Thoracic aorta (tissue), 2 donors: ENCODE measurements at places on chromosomes 1 and 21. TPM values are rescaled to one million over a fixed set of nuclear protein-coding genes. Genes with fewer than 3 reads are reported as not detected.

DNA sequence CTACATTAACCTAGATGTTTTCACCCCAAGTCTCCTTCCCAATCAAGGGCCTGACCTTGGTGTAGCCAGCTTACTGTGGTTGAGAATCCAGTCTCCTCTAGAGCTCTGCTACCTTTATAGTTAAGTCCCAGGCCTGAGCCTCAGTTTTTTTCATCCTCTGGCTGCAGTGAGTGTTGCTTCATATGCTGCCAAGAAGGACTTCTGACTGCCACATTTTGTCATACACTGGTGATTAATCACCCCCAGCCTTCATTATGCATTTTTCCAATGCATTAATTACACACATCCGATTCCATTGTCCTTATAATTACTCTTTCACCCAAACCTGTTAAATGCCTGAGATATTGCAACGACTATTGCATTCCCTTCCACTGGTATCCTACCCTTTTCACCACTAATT is 66.3 kb upstream of the FGGY start:
- H3K27me3 ChIP-seq, result no peaks in the 10 kb centered on the region
- no peak overlapping the region for H3K4me3 ChIP-seq
- H3K4me1 ChIP-seq, result peaks cover 6% of the 10 kb centered on the region
- H3K36me3 ChIP-seq, result no peaks in the 10 kb centered on the region
- DNase-seq, result no peak

DNA sequence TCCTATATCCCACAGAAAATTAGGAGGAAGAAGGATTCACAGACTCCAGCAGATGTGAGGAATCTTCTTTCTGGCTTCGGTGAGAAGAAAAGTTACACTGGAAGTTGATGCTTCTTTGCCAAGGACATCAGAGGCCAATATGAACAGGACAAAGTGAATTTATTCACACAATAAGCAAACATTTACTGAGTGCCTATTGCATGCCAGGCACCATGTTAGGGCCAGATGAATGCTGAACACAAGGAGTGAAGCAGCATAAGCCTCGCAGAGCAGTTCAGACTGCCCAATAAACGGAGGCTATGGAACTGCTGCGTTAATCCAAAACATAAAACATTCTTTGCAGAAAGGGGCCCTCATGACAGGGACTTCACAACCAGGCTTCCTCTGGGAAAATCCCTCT is 114.6 kb downstream of the LMX1A start:
- H3K36me3 ChIP-seq, result no peaks in the 10 kb centered on the region
- H3K27me3 ChIP-seq, result no peaks in the 10 kb centered on the region
- no peak overlapping the region for H3K27ac ChIP-seq
- no peak for DNase-seq

DNA sequence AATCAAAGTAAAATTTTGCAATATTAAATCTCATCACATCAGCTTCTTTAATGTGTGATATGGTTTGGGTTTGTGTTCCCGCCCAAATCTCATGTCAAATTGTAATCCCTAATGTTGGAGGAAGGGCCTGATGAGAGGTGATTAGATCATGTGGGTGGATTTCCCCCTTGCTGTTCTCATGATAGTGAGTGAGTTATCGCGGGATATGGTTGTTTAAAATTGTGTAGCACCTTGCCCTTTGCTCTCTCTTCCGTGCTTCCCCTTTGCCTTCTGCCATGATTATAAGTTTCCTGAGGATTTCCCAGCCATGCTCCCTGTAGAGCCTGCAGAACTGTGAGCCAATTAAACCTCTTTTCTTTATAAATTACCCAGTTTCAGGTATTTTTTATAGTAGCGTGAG is 131.9 kb downstream of the ZNF326 start:
- H3K36me3 ChIP-seq, result no peaks in the 10 kb centered on the region
- H3K4me3 ChIP-seq, result no peak overlapping the region
- no peak for DNase-seq
- H3K27ac ChIP-seq, result no peak overlapping the region
- H3K27me3 ChIP-seq, result no peaks in the 10 kb centered on the region

- peaks cover 7% of the 10 kb centered on the region for H3K36me3 ChIP-seq
- no peak for DNase-seq
- H3K4me3 ChIP-seq, result no peak overlapping the region
- no peaks in the 10 kb centered on the region for H3K4me1 ChIP-seq
- no peaks in the 10 kb centered on the region for H3K27me3 ChIP-seq
Observed at GRCh38 chr1:37677808-37678207, 14.5 kb upstream of the CDCA8 start.

Gene PTGFR
- total RNA-seq, result 8.7 TPM

Gene TIE1
- 23.7 TPM for total RNA-seq

Gene TSPEAR
- not detected for total RNA-seq
